ENCODE measurements at places on chromosomes 12 and 14.
A peak's percentile ranks its signal among the peaks of the same experiment; 100 is the strongest.

GRCh38 chr12:88362439-88362838, 217.8 kb downstream of the KITLG start:
- no peak for DNase-seq

DNA sequence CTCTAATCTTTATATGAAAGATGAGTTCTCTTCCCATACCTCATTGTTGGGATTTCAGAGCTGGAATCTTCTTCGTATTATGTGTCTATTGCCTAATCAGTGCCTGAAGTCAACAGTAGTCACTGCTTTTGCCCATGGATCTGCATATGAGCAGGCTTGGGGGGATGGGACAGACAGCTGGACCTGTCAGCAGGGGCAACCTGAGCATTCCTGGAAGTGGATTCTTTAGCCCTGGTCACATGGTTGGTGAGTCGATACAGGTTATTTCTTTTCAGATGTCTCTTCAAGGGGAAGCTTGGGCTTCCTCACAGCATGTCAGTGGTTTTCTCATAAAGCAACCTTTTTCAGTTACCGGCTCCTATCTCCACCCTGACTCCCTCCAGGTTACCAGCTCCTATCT, 97.3 kb upstream of the RBM19 start:
- no peak for DNase-seq

DNA sequence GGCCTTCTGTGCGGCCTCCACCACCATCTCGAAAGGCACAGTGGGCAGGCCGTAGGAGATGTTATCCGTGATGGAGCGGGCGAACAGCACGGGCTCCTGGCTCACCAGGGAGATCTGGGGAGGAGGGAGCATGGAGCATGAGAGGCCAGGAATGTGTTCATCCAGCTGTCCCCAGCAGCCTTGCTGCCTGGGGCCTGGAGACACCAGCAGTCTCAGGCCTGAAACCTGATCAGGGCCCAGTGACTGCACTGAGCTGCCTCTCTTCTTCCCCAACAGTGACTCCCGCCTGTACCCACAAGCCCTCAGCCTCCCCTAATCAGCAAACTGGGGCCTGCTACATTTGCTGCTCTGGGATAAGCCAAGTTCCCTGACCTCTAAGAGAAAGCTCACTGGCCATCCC, 30.9 kb downstream of the ABCB9 start:
- DNase-seq = no peak

DNA sequence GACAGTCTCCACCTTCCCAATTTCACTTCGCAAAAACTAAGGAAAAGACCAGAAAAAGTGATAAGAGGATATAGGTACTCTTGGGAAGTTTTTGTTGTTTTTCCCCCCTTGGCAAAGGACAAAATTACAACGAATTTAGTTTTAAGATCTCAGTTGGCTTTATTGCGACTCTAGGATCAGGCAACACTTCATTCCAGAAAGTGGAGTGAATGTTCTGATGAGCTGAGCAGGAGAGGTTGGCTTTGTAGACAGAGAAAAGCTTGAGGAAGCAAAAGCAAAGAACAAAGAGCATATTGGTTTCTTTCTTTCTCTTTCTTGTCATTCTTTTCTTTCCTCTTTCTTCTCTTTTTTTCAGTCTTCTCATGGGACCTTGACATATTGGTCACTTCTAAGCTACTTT, 640 bp upstream of the ZFYVE1 start:
- no peak for DNase-seq

- DNase-seq = no peak
Measured at GRCh38 chr12:59723520-59723919, 127.7 kb downstream of the SLC16A7 start.

- peak; percentile 70 for DNase-seq
Measured at GRCh38 chr14:93970585-93970964, 5.8 kb downstream of the ASB2 start.

DNA sequence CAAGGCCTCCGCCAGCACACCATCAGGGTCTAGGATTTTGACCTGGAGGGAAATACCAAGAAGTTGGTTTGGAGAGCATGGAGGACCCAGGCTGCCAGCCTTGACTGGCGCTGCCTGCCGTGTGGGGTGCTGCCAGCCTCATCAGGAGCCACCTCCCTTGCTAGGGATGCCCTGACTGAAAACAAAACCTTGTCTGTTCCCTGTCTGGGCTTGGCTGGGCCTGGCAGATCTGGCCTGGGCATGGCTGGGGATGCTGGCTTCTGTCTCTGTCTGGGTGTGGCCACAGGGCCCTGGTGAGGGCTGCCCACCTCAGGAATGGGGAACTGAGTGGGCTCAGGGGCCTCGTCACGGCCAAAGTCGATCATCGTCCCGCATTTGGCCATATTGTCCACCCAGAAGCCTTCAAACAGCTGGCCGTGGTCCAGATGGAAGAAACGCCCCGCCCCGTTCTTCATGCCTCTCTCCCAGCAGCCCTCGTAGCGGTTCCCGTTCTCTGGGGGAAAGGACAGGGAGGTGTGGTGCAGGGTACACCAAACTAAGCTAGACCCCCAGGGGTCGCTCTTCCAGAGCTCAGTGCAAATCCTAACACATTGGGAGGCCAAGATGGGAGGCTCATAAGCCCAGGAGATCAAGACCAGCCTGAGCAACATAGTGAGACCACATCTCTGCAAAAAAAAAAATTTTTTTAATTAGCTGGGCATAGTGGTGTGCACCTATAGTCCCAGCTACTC, 16.5 kb downstream of the MORN3 start:
- DNase-seq = no peak

GRCh38 chr12:110005319-110005973, 6.2 kb downstream of the ANKRD13A start:
- no peak for DNase-seq

DNA sequence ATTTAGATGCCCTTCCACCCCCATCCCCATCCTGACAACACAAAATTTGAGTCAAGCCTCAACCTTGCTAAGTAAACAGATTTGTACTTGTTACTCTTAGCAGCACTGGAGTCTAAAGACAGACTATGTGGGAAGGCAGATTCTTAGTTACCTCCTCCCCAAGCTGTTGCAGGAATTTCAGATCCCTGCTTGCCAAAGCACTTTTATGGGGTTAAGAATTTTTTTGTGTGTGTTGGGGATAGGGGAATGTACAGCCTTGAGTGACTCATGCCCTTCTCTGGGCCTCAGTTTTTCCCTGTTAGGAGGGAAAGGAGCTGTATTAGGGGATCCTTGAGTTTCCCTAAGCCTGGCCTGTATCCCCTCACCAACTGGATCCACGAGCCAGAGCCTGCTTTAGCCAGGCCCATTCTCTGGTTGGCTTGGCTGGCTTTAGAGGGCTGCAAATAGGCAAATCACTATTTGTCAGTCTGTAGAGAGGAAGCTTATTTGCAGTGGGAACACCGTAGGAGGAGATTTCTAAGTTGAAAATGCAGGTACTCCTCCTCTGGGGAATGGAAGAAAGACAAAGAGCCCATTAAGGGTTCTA, 27.7 kb upstream of the RNU6-8 start:
- no peak for DNase-seq

GRCh38 chr14:22070119-22070982, 396.7 kb upstream of the OR4E1 start:
- DNase-seq = no peak

GRCh38 chr12:6868211-6869048, 1.1 kb downstream of the TPI1 start:
- peak; percentile 67 for DNase-seq

- peak; percentile 99 for DNase-seq
Measured at GRCh38 chr12:75977952-75978671, 53.5 kb downstream of the PHLDA1 start.

DNA sequence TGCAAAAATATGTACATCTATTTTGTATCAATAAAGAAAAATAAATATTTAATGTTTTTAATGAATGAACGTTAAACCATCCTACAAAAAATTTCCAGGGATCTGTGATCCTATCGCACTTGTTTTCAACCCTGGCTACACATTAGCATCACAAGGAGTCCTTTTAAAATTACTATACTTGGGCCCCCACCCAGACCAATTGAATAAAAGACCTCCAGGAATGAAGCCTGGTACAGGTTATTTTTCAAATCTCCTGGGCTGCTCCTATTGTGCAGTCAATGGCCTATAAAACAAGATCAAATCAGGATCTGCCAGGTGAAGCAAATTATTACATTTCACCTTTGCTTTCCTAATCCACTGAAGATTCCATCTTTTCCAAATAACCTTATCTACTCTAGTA, 33.4 kb upstream of the GXYLT1 start:
- no peak for DNase-seq

GRCh38 chr12:110913119-110914056, 7.0 kb downstream of the MYL2 start:
- no peak for DNase-seq

GRCh38 chr12:1698720-1699119, 7.8 kb downstream of the ADIPOR2 start:
- DNase-seq = no peak

- peak; percentile 75 for DNase-seq
Measured at GRCh38 chr12:105317942-105318621, 12.4 kb upstream of the C12orf75 start.

- no peak for DNase-seq
Measured at GRCh38 chr12:50926415-50926814, 25.9 kb upstream of the HIGD1C start.
